ENCODE measurements at places on chromosomes 5 and 9.
A peak's percentile ranks its signal among the peaks of the same experiment; 100 is the strongest.

GRCh38 chr5:178348356-178349074 is 115.9 kb upstream of the PHYKPL start:
- DNase-seq, result no peak

DNA sequence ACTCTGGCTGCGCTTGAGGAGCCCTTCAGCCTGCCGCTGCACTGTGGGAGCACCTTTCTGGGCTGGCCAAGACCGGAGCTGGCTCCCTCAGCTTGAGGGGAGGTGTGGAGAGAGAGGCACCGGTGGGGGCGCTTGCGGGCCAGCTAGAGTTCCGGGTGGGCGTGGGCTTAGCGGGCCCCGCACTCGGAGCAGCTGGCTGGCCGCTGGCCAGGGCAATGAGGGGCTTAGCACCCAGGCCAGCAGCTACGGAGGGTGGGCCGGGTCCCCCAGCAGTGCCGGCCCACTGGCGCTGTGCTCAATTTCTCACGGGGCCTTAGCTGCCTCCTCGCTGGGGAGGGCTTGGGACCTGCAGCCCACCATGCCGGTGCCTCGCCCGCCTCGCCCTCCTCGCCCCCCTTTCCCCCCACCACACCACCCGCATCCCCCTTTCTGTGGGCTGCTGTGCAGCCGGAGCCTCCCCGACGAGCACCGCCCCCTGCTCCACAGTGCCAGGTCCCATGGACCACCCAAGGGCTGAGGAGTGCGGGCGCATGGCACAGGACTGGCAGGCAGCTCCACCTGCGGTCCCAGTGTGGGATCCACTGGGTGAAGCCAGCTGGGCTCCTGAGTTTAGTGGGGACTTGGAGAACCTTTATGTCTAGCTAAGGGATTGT is 954.5 kb downstream of the DTWD2 start:
- DNase-seq, result no peak

DNA sequence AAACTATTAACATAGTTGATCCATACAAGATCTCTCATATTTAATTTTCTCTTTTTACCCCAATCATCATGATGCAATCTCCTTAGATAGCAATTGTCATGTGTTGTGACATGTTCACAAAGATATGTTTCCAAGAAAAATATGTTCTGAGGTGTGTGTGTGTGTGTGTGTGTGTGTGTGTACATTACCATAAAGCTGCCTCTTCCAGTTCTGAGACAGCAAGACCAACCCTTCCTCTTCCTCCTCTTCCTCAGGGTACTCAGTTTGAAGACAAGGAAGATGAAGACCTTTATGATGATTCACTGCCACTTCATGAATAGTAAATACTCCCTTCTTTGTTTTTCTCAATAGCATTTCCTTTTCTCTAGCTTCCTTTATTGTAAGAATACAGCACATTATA is 303.3 kb upstream of the PRDM9 start:
- DNase-seq, result no peak

- peak; percentile 41 for DNase-seq
Measured at GRCh38 chr5:103469288-103470040, 93.1 kb downstream of the NUDT12 start.

GRCh38 chr9:82206946-82207345 is 218.4 kb downstream of the SPATA31D1 start:
- DNase-seq, result no peak

GRCh38 chr5:150431574-150431973 is 18.0 kb downstream of the RPS14 start:
- DNase-seq, result no peak

DNA sequence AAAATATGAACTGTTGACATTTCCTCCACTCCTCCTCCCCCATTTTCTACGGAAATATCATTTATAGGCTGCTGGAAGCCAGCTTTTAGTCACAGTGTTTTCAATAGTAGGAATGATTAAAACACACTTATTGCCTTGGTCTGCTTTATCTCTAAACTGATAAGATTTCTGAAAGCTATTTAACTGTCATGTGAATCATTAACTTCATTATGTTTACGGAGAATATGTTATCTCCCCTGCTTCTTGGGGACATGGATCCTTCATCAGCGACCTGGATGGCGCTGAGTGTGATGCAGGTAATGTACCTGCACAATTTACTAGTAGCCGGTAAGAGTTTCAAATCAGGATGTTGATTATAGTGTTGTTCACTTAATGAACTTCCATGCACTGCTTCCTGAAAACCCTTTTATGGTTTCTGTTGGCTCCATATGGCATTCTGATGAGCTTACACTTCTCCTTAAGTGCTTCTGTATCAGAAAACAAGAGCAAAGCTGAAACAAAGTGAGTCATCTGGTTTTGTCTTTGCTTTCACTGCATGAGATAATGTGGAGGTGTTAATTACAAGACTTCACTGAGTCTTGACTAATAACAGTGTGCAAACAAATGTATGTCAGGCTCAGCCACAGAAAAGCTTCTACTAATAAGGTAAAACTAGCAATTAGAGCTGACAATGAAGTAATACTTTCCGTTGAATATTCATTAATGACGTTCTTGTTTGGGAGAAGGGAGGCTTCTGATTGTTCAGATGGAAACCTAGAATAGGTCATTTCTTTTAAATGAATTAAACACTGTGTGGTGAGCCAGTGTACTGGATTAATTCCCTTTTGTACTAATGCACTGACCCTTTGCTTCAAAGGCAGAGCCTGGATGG is 162.4 kb upstream of the ZNF608 start:
- DNase-seq, result no peak

GRCh38 chr9:89632192-89632733 is 27.5 kb downstream of the GADD45G start:
- DNase-seq, result no peak

DNA sequence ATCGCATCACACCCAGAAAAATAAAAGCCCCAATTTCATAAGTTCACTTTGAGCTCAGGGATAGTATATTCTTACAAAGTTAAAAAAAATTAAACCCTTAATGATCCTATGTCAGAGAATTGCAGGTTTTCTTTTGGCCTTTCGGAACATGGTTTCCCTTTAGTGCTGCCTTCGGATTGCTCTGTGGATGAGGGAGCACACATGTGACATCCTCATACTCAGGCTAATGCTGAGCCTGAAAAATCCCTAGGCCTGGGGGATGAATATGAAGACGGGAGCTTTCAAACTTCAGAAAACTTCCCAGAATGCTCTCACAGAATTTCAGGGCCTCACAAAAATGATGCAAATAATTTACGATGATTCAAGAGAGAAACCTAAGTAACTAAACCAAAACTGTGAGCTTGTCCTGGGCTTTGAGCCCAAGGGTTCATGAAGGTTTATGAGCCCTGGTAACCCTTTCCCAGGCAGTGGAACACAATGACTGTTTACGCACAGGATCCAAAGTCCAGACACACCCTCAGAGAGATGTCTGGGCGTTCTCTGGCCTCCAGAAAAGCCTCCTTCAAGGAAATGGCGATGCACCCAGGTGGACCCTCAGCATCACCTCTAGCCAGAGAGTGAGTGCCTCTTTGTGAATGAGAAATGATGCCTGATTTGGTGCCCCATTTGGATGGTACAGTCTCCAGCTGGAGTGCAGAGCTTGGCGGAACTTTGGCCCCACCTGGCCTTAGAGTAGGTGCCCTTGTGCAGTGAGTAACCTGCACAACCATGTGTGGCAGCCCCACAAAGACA is 145.4 kb downstream of the ENTREP1 start:
- no peak for DNase-seq

DNA sequence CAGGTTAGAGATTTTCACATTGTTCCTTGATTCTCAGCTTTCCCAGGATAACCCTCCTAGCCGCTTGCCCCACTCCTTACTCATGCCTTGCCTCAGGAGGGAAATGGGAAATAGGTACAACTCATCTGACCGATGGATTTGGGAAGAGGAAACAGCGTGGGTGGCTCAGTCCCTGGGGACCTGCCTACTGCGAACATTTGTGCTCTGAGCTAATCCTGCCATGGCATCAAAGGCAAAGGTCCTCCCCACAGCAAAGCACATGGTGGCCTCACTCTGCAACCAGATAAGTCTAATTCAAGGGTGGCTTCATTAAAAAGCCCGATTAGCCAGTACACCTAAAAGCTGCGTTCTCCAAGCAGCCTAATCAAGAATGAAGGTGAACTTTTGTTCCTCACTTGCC is 82.4 kb upstream of the ADRA1B start:
- no peak for DNase-seq

DNA sequence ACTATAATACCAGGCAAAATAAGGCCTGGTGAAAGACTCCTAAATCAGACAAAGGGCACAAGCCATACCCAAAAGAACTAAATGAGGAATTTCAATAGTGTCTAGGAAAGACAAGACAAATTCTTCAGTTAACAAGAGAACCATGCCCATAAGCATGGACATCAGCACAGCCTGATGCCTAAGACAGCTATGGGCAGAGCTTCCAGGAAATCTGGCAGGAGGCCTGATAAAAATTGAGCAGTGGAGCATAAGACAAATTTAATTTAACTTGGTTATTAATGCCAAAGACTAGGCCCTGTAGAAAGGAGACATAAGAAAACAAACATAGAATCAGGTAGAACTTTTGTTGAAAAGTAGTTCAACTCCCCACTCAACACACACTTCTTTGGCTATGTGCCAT is 17.3 kb downstream of the KLHL3 start:
- no peak for DNase-seq

DNA sequence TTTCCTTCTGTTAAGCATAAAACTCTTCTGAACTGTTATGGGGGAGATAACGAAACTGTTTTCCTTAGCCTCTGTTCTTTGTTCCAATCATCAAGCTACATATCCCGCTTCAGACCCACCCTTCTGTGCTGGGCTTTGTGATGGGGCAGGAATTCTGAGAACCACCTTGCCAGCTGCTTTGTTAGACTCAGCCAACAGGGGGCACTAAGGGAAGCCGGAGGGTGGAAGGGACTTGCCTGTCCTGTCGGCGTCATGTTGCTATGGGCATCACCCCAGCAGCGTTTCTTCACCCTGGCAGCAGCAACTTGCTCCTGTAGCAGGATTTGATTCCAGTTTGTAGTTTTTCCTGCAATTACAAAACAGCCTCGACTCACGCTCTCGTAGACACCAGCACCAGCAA is 169.1 kb downstream of the CAAP1 start:
- peak; percentile 7 for DNase-seq

- DNase-seq, result no peak
Measured at GRCh38 chr5:135395866-135396265, 3.2 kb downstream of the MACROH2A1 start.

GRCh38 chr9:123568691-123569688 is 213.0 kb downstream of the CRB2 start:
- peak; percentile 68 for DNase-seq

DNA sequence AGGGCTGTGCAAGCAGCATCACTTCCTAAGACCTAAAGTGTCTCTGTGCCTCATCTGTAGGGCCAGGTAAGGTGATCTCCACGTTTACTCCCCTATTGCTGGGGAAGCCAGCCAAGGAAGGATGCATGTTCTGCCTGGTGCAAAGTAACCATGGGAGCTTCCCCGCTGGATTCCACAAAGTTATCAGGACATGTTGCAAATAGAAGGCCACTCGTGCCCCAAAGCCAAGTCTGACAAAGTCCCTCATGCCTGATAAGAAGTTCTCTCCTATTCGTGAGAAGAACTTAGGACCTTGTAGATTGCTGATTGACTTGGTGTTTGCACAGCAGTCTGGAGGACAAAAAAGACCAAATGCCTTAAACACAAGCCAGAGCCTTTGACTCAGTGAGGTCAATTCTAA is 81.5 kb downstream of the FAM114A2 start:
- no peak for DNase-seq

DNA sequence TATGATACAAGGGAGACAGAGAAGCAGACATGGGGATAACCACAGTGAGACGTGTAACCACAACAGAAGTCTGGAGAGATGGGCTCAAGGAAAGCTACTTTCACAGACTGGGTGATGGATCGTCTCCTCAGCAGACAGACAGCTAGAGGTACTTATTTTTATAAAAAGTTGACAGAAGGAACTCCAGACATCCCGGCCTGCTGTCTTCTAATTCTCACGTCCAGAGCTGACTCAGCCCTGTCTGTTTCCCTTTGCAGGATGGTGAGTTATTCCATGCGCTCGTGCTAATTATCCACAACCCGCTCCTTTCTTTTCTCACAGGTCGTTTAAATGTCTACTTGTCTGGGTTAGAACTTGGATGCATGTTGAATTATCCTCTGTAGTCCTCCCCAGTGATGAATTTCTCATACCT is 304.5 kb downstream of the CWC27 start:
- DNase-seq, result no peak

- DNase-seq, result no peak
Measured at GRCh38 chr5:112264151-112264550, 154.9 kb downstream of the EPB41L4A start.

DNA sequence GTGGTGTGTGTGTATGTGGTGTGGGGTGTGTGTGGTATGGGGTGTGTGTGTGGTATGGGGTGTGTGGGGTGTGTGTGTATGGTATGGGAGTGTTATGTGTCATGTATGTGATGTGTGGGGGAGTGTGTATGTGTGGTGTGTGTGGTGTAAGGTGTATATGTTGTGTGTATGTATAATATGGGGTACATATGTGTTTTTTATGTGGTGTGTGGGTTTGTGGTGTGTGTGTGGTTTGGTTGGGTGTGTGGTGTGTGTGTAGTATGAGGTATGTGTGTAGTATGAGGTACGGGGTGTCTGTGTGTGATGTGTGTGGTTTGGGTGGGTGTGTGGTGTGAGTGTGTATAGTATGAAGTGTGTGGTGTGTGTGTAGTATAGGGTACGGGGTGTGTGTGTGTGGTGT is 11.4 kb downstream of the ECSCR start:
- no peak for DNase-seq

GRCh38 chr9:14140096-14140697 is 173.7 kb downstream of the NFIB start:
- no peak for DNase-seq

DNA sequence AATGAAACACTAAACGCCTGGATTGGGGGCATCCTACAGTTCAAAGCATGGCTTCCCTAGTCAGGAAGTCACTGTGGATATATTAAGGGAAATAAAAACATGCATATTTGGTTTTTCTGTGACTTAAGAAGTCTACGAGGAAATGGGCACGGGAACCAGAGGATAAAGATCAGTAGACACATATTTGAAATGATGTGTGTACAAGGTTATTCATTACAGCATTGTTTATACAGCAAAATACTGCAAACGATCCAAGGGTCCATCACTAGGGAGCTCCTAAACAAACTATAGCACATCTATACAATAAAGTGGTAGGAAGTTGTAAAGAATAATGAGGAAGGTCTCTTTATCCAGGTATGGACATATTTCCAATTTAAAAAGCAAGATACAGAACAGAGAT is 71.8 kb downstream of the EFNA5 start:
- no peak for DNase-seq

DNA sequence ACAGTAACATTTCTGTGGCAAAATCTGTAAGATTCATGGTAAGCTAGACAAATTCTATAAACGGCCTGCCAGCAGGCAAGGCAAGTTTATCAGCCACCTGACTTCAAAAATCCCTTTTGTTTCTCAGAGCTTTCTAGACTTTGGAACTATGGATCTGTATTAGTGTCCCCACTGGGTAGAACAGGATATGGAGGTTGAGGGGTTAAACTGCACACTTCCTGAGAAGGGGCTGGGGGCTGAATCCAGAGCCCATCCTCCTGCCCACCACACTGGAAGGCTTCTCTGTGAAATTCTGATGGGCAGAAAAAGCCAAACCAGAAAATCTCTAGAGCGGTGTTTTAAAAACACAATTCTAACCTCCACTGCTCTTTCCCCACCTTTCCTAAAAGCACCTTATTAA is 128.7 kb downstream of the ENTREP1 start:
- DNase-seq, result no peak
